ENCODE measurements at places on chromosomes 13 and 19.

DNA sequence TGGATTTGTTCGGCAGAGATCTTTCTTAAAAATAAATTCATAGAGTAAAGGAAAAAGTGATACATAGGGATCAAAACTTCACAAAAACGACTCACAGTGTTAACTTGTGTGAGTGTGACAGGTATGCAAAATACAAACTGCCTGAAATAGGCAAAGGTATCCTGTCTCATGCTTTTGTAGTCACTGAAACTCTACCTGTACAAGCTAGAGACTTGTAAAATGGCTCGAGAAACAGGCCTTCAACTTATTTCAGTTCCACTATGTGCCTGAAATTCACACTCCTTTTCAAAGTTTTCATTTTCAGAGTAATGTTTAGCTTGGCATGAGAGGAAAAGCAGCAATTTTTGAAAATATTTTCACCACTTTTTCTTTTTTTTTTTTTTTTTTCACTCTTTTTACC lies 290.4 kb downstream of the DIAPH3 start:
- no peak for DNase-seq

DNA sequence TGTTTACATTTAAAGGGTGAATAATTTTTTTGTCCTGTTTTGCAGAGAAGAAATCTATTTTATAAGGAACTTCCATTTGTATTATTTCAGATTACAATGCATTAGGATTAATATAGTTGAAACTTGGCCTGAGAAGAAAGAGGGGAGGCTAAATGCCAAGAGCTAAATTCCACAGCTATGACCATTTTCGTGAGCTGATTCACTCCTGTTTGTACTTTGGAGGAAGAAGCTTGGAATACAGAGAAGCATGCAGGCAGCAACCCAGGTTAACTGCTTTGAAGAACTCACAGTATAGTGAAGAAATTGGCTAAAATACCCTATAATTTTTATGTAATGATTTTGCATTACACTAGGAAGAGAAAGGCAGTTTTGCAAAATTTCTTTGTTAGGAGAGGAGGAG lies 309.4 kb upstream of the KLF12 start:
- no peak for DNase-seq

- DNase-seq = no peak
These were observed 171.3 kb downstream of the CACNA1A start for GRCh38 chr19:13334801-13335481.

GRCh38 chr19:40416918-40417642 lies 3.9 kb upstream of the PRX start:
- DNase-seq = no peak

- no peak for DNase-seq
These were observed 56.6 kb downstream of the MRPL57 start for GRCh38 chr13:21233086-21233485.

- no peak for DNase-seq
These were observed 24.0 kb downstream of the SKA3 start for GRCh38 chr13:21152251-21152899.

DNA sequence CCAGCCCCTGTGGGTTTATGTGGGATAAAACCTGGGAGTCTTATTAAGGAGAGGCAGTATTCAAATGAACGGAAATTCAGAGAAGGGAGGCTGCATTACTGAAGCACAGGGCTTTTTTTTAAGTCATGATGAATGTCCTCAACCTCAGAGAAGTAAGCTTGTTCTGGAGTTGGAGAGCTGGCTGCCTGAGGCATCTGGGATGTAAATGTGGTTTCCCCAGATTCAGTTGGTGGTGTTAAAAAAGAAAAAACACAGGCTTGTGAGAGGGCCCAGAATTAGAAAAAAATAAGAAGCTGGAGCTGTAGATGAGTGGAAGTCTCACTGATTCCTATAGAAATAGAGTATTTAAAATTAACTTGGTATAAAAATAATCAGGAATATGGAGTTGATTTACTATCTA lies 64.0 kb upstream of the GPR12 start:
- no peak for DNase-seq

DNA sequence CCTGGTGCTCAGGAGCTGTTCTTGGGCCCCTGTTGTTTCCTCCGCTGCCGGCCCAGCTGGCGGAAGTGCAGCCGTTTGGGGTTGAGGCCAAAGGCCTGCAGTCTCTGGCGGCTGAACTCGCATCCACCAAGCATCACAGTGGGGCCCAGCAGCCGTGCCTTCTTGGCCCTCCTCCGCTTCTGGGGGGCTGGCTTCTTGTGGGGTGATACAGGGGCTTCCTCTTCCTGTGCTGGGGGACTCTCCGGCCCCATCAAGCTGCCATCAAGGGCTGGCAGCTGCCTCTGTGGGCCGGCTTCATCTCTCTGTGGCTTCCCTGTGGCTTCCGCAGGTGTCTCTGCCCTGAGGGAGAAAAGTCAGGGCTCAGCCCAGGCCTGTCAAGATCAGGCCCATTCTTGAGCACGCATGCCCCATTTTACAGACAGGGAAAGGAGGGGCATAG lies 10.3 kb downstream of the ATG4D start:
- no peak for DNase-seq

DNA sequence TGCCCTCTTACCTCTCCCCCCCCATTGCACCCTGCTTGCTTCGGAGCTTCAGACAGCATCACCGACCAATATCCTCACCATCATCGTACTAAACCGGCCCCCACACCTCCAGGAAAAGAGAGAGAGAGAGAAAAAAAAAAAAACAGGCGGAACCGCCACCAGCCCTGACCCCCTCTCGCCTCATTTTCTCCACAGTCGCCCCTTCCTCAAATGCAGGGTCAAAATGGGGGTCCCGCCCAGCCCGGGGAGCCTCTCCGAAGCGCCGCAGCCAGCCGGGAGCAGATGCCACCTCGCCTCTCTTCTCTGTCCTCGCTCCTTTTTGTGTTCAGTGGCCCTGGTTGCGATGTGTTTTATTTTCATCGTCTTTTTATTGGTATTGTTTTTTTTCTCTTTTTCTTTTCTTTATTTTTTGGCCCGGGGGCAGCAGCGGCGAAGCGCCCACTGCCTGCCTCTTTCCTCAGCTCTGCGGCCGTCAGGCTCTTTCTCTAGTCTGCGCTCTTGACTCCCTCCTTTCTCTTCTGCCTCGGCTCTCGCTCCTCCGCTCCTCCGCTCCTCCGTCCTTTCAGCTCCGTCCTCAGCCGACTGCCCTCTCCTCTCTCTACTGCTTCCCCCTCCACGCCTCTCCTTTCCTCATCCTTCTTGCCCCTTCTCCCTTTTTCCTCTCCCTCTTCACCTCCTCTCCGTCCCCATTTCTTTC lies 41.4 kb downstream of the DEDD2 start:
- no peak for DNase-seq

DNA sequence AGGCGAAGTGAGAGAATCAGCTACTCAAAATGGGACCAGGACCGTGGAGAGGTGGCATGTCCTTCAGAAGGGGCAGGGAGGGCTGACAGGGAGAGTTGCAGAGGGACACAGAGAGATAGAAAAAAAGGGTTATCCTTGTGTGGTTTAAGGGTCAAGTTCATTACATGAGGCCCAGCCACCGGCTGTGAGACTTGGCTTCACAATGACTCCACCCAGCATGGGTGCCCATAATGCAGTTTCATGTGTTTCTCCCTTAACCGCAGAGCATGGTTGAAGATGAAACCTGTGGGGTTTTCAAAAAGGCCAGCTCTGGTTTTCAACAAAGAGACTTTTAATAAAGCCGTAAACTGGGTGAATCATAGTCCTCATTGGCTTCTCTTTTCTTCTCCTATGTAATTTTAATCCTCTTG lies 164.6 kb downstream of the KLF5 start:
- no peak for DNase-seq

DNA sequence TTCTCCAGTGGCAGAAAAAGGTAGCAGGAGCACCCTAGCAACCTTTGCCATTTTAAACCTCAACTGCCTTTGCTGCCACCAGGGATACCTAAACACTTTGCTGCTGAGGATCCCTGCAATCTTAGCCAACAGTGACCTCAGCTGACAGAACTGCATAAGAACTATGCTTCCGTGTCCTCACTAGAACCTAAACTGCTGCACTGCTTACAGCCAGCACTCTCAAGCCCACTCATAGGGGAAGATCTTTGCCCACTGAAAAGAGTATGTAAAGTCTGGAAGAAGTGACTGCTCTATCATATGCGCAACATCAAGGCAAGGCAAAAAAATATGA lies 270.0 kb upstream of the PCDH20 start:
- no peak for DNase-seq

GRCh38 chr13:93674337-93674755 lies 447.7 kb downstream of the GPC6 start:
- no peak for DNase-seq

DNA sequence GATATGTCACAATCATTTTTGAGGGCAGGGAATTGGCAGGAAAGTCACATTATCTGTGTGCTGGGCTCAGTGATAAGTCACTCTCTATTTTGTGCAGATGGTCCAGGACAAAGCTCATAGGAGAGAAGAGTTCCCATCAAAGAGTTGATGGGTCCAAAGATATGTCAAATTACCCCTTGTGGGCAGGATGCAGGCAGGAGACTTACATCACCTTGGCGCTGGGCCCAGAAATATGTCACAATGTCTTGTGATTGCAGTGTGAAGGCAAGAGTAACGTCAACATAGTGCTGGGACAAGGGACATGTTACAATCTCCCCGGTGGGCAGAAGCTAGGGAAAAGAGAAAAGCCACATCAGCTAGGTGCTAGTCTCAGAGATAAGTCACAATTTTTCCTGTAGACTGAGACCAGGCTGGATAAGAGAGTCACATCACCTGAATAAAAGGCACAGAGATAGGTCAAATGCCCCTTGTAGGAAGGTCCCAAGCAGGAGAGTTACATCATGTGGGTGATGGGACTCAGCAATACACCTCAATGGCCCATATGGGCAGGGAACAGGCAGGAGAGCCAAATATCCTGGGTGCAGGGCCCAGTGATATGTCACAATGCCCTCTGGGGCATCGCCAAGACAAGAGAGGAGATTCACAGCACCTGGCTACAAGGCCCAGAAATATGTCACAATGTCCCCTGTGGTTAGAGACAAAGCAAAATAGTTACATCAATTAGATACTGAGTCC lies 47.9 kb downstream of the ZNF99 start:
- no peak for DNase-seq

- DNase-seq = no peak
These were observed 5.0 kb downstream of the TDRD3 start for GRCh38 chr13:60402022-60402421.

- DNase-seq = no peak
These were observed 59.0 kb upstream of the MCF2L start for GRCh38 chr13:112910016-112910415.

GRCh38 chr19:30004403-30004802 lies 62.4 kb downstream of the URI1 start:
- no peak for DNase-seq

DNA sequence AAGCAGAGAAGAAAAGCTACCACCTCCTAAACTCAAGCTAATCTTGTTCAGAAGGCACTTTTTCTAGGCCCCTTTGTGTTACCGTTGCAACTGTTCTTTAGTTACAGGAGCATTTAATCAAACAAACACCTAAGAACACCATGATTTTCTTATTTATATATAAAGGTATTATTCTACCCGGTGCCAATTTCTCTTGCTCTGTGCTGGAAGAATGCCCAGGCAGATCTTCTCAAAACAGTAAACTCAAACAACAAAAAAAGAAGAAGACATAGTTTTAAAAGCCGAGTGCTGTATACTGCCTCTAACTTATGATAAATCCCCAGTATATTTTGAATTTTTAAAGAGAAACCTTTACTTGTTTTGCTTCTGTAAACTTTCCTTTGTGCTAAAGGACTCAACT lies 20.4 kb downstream of the SLC7A1 start:
- no peak for DNase-seq

DNA sequence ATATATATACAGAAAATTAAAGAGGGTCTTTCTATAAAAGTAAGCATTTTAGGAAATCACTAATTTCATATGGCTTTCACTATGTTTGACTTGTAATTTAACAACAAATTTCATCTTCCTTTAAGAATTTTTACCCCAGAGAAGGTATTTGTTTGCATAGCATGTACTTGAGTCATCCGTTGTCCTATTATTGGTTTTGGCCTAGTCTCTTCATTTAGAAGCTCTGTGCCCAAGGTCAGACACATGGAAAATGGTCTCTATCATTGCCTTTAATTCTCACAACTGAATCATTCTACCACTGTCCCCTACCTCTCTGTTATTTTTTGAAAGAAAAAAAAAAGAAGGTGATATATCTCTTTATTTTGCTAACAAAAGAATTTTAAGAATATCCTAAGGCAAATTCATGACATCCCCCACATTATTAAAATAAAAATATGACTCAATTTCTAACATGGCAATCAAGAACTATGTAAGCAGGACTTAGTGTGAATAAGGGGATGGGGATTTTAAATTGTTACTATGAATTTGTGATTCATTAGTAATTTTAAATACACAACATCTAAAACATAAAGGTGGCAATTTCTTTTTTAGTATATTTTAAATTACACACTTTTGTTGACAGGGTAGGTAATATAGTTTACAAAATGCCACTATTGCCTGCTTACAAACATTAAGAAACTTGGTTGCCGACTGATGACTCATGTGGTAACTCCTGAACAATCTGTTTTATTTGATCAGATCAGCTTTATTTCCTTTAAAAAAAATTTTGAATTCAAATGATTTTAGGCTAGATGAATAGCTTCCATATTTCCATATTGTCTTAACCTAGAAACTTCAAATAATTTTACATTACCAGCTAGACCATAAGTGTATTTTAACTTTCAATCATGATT lies 13.9 kb downstream of the SLITRK5 start:
- DNase-seq = no peak

GRCh38 chr19:54967611-54968010 lies 1.4 kb downstream of the NLRP2 start:
- DNase-seq = no peak

DNA sequence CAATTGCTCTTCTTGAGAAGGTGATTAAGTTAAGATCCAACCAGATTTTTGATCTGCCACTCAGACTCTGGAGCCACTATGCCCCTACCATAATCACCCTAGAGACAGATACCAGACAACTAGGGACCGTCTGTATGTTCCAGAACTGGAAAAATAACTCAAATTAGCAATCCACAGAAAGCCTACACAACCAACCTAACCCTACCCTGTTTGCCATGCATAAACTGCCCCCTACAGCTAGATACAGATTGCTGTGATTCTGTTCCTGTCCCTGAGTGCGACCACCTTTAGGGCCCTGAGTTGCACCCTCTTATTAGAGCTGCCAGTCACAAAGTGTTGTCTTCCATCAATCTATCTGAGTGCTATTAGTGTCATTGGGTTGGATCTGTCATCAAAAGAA lies 929.8 kb upstream of the SLITRK1 start:
- no peak for DNase-seq

- no peak for DNase-seq
These were observed 5.2 kb downstream of the LILRA4 start for GRCh38 chr19:54333586-54334298.

DNA sequence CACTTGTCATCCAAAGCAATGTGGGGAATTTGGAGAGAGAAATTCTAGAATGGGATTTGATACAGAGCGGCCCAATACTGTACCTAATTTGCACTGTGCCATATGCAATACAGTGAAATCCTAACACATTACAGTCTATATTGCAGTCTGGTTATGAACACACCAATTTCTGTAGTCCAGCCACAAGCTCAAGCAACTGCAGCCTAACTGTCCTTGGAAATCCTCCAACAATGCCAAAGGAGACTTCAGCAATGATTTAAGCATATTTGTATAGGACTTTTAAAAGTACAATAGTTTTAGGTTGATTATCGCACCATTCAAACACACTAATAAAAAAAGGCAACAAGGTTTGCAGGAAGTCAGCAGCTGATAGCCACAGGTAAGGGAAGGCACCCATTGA lies 17.3 kb downstream of the DIAPH3 start:
- no peak for DNase-seq

GRCh38 chr13:69274231-69274630 lies 833.4 kb upstream of the ATXN8OS start:
- DNase-seq = no peak

All from thoracic aorta (tissue), 2 donors.